COLO829 (cell line): ENCODE measurements at places on chromosomes 16 and 17.

DNA sequence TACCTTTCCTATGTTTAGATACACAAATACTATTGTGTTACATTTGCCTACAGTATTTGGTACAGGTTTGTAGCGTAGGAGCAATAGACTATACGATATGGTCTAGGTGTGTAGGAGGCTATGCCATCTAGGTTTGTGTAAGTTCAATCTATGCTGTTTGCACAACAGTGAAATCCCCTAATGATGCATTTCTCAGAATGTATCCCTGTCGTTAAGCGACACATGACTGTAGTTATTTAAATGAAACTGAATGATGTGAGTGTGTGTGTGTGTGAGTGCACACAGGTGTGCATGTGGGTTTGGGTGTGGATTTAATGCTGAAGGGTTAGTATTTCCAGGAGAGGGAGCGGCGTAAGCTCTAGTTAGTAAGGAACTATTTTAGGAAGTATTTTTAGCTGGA lies 34.6 kb upstream of the SMIM36 start:
- no peak for DNase-seq

DNA sequence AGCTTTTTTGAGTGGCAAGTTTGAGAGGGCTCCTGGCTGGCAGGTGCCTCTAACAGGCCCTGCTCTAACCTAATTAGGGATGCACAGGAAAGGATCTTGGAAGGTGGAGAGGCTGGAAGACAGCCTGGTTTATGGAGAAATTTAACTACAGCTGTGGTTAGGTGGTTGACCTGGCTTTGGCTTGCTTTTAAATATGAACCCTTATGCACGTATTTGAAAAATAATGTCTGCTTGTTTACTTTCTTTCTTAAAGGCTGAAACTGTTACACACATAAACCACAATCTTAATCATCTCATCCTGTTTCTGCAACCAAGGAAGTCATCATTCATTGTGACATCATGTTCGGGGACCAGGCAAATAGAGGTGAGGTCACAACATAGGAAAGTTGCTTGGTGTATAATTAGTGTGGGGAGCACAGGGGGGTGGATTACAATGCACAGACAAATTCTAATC lies 23.1 kb upstream of the DHRS13 start:
- DNase-seq: no peak

DNA sequence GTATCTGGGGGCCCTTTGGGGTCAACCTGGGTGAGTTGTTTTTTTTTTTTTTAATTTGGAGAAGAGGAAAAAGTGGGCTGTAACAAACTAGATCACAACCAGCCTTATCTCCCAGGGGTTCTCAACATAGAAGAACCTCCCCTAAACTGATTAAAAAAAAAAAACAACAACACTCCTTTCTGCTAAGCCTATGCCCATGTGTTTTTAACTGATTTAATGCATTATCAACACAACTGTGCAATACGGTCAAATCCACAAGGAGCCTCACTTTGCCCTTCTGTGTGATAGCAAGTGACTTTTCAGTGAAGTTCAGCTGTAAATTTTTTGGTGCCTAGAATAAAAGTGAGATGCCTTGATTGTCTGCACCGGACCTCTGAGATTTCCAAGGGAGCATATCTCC lies 646 bp downstream of the MYH11 start:
- no peak for DNase-seq

DNA sequence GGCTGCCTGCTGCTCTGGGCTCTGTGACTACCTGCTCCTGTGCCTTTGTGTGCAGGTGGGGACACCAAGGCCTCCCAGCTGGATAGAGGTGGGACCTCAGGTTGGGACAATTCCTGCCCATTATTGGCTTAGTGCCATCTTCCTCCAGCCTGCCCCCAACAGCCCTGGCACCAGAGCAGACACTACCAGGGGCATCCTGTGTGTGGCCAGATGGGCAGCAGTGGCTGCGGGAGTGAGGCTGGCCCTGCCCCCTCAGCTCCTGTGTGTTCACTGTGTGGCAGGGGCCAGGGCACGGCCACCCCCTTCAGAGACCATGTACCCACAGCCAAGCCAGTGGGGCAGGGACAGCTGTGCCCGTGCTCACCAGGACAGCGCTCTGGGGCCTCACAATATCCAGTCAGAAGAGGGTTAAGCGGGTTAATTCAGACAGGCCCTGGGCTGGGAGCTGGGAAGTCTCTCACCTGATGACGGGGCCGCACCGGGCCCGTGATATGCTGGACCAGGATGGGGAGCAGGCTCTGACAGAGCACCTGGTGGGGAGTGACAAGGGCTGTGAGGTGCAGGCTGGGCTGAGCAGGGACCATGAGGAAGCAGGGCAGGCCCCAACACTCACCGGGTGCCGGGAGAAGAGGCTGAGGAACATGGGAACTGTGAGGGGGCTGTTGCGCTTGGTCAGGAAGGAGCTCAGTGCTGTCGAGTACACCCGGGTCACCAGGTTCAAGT lies 13.0 kb downstream of the MYBBP1A start:
- no peak for DNase-seq

DNA sequence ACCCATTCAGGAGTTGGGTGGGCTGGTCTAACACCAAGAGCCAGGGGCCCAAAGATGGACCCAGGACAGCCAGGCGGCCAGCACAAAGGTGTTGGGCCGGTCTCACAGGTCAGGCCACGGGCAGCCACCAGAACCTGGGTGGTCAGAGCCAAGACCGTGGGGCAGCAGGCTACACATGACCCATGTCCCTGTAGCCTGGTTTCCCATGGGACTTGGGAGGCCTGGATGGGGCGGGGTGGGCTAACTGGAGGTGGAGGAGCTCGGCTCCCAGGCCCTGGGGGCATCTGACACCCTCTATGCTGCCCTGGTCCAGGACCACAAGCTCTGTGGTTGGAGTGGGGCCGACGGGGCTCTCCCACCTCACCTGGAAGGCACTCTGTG lies 17.2 kb downstream of the CTU2 start:
- no peak for DNase-seq

DNA sequence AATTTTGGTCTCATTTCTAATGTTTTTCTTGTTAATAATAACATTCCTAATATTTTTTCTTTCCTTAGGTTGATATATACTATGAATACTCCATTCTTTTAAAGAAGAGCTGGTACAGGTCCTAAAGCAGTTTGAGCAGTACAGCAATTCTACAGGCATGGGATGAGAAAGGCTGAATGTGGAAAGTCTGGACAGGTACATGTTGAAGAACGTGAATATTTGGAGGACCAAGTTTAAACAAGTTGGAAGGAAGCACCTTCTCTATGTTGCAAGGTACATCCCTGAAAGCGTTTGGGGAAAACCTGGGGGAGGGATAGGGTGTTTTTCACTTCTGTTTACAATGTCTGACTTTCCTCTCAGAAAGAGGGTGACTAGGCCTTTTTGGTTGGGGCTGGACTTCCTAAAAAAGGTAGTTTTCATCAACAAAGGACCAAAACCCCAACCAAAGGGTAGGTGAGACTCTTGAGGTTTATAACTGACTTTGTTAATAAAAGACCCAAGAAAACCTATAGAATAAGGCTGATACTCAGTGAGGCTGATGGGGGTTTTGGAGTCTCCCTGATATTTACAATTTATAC lies 95.9 kb upstream of the AXIN2 start:
- DNase-seq: no peak

GRCh38 chr16:84467709-84468108 lies 36.8 kb downstream of the MEAK7 start:
- no peak for DNase-seq

DNA sequence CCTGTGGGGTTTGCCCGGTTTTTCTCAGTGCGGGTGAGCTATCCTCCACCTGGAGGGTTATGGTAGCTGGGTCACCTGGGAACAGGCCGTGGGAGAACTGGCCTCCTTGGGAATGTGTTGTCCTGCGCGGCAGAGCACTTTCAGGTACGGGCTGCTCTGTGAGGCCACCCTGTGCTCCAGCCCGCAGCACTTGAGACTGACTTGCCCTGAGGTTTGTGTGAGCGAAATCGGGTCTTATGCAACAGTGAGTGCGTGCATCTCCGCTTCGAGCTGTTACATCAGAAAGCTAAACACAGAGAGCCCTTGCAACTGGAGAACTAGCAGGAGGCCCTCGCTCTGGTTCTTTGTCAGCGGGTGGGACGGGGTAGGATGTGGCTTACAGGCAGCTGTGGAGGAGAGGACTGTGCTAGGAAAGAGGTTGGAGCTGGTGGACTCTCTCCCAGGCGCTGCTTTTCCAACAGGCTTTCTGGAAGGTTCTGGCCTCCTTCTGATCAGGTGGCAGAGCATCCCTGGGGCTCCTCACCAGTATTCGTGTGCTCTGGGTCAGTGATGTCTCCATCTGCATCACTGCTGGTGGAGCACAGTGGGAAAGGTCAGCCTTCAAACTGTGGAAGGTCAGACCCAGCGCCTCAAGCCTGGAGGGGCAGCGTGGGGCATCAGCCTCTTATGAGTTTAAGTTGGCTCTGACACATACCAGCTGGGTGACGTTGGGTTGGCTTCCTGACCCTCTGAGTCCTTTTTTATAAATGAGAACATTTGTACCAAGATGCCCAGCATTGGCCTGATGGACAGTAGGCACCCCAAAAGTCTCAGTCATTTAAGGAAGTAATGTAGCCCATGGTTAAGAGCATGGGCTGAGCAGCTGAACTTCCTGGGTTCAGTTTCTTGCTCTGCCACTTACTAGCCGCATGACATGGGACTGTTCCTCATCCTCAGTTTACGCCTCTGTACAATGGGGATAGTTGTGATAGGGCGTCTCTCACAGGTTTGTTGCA lies 76.3 kb downstream of the KSR1 start:
- no peak for DNase-seq

GRCh38 chr17:29451121-29451742 lies 61.1 kb downstream of the TAOK1 start:
- DNase-seq: no peak

DNA sequence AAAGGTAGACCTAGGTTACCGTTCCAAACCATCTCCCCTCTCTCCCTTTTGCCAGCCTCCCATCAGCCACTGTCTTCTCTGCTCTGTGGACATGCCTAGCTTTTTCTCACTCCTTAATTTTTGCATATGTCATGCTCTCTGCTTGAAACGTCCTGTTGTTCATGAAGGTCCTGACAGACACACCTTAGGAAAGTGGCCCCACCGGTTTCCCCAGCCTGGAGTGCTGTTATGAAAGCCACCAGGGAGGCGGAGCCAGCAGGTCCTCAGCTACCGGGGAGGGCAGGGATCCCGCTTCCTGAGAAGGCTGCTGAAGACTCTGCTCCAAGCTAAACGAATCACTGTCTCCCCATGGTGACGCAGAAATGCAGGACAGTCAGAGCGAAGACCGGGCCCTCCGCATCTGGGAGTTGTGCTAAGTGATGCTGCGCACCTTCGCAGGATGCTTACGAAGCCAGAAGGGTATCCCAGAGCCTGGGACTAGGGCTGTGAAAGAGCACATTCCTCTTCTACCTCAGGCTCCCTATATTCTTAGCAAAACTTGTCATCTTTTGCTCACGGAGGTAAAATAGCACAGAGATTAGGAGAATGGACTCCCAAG lies 2.3 kb upstream of the SLC16A11 start:
- no peak for DNase-seq

DNA sequence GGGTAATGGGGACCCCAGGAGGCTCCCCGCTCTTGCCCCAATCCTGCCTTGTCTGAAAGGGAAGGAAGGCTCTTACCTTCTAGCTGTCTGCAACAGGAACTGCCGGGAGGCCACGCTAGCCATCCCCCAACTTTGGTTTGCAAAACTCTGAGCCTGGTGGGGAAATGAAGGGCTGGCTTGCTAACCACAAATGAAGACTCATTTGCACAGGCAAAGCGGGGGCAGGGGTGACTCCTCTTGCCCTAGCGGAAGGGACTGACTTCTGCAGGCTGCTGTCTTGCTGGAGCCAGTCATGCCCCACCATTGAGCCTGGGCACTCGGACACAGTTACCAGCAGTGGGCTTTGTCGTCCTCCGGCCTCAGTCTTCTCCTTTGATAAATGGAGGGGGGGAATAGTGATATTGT lies 52.6 kb downstream of the PLCG2 start:
- DNase-seq: no peak

DNA sequence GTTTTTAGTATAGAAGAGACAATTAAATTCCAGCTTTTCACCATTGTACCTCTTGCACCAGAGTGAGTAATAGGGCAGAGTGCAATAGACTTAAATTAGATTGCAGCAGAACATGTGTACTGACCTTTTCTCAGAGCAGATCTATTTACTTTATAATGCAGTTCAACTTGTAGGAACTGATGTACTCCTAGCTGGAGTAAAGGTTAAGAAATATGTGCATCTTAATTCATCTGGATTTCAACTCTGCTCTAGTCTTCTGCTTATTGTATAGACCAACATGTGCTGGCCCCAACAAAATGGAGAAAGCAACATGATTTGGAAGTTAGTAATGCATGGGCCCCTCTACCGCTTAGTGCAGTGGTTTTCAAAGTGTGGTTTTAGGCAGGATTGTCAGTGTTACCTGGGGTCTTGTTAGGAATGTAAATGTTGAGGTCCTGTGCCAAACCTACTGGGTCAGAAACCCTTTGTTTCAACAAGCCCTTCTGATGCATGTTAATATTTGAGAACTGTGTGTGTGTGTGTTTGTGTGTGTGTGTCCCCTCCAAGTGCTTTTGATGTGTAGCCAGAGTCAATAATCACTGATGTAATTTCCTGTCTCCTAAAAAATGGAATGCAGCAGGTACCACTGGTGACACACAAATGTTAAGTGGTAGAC lies 138.6 kb downstream of the TOX3 start:
- no peak for DNase-seq

GRCh38 chr17:35468475-35468874 lies 19.9 kb upstream of the SLFN13 start:
- DNase-seq: no peak

DNA sequence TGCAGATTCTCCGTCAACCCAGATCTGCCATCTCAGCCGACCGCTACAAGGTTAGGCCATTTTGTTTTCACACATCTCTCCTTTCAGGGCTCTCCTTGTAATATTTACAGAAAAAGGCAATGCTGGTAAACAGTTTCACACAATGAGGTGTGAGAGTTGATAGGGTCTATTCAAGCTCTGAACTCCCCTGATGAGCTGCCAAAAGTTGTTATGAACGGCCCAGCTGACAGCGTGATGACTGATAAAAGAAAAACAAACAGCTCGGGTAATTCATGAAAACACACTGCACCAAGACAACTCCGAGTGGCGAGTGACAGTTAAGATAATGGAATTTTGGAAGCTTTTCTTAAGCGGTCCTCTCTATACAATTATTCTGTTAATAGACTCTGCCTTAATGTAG lies 68.1 kb upstream of the IRX5 start:
- DNase-seq: no peak

DNA sequence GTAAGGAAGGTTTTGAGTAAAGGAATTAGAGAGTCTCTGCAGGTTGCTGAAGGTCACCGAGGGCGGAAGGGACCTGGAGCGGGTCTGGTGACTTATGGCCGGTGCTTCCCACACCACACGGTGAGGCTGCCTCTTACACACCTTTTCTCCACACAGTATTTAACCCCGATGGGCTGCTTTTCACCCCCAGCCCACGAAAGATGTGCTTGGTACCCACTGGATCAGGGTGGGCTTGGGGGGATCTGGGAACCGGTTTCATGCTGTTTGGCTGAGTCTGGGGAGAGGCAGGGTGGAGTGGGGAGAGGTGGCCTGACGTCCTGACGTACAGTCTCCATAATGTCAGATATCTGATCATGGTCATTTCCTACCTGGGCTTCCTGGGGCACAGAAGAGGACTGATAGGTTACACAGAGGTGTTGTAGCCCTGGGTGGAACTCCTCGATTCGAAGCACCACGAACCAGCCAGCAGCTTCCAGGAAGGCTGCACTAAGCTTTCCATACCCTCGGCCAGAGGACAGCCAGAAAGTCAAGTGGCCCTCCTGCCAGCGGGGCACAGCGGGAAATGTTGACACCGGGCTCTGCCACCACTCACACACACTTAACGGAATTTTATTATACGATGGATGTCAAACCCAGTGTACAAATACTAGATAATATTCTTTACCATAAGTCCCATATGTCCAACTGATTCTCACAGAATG lies 34.0 kb downstream of the OR1D5 start:
- no peak for DNase-seq

- no peak for DNase-seq
Measured at GRCh38 chr17:38750044-38750311, 1.8 kb upstream of the PCGF2 start.
